ENCODE measurements at places on chromosomes 12 and 14. TPM values are rescaled to one million over a fixed set of nuclear protein-coding genes. Genes with fewer than 3 reads are reported as not detected.
A peak's percentile ranks its signal among the peaks of the same experiment; 100 is the strongest.

TEX52 gene
- not detected for total RNA-seq

GRCh38 chr12:3107071-3107583, 29.9 kb downstream of the TSPAN9 start:
- H3K27ac ChIP-seq: no peak overlapping the region
- H3K27me3 ChIP-seq: peaks cover 5% of the 10 kb centered on the region
- DNase-seq: no peak
- H3K4me3 ChIP-seq: no peak overlapping the region

DNA sequence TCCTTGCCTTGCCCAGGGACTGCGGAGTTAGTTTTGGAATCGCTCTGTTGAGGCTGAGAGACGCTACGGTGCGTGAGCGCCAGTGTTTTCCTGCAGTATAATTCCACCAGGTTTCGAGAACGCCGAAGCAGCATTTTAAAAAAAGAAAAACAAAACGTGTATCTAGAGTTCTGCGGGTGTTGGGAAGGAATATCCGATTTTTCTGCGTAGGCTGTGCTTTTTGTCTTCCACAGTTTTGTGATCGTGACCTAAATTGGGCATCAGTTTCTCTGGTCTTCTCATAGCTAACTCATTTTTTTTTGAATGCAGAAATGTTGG, 778 bp downstream of the DNM1L start:
- peaks cover 16% of the 10 kb centered on the region for H3K4me1 ChIP-seq
- no peak for DNase-seq
- peak overlapping the region; percentile 95 for H3K27ac ChIP-seq
- H3K4me3 ChIP-seq: peak overlapping the region; percentile 97
- H3K36me3 ChIP-seq: peaks cover 10% of the 10 kb centered on the region
- no peaks in the 10 kb centered on the region for H3K27me3 ChIP-seq

LRFN5 gene
- 0.46 TPM for total RNA-seq

GRCh38 chr14:51308866-51309265, 68.8 kb downstream of the TMX1 start:
- H3K27me3 ChIP-seq: no peaks in the 10 kb centered on the region
- H3K36me3 ChIP-seq: no peaks in the 10 kb centered on the region
- no peak overlapping the region for H3K4me3 ChIP-seq
- no peak overlapping the region for H3K27ac ChIP-seq
- peaks cover 3% of the 10 kb centered on the region for H3K4me1 ChIP-seq
- DNase-seq: no peak

DAO gene
- total RNA-seq: not detected

DNA sequence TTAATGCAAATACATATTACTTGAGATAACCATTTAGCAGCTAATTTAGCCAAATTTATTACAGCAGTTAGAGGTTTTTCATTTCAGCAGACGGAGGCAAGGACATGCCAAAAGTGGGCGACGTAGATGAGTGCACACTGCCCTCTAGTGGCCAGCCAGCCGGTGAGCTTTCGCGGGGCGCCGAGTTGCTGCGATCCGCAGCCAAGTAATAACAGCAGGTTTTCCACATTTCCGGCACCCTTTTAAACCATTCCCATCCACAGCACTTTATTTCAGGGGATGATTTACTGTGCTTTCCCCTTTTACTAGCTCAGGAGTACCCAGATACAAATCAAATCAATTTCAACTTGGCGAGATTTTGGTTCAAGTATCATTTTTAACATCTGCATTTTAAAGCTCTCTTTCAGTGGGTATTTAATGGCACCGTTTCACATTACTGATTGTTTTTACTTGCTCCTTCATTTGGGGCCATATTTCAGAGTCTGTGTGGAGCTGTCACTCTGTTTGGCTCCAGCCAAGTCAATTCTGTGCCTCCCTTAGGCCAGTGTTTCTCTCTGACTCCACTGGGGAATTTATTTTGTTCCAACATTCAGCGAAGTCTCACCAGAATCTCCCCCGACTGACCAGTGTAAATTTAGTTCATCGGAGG, 158.0 kb downstream of the EGLN3 start:
- DNase-seq: peak; percentile 75

GRCh38 chr14:72614365-72614764, 279.5 kb downstream of the DPF3 start:
- H3K36me3 ChIP-seq: no peaks in the 10 kb centered on the region
- H3K27me3 ChIP-seq: peaks cover 10% of the 10 kb centered on the region
- no peak overlapping the region for H3K4me3 ChIP-seq
- DNase-seq: peak; percentile 2
- H3K4me1 ChIP-seq: peaks cover 9% of the 10 kb centered on the region
- H3K27ac ChIP-seq: no peak overlapping the region

KCNH5 gene
- 3.1 TPM for total RNA-seq

DNA sequence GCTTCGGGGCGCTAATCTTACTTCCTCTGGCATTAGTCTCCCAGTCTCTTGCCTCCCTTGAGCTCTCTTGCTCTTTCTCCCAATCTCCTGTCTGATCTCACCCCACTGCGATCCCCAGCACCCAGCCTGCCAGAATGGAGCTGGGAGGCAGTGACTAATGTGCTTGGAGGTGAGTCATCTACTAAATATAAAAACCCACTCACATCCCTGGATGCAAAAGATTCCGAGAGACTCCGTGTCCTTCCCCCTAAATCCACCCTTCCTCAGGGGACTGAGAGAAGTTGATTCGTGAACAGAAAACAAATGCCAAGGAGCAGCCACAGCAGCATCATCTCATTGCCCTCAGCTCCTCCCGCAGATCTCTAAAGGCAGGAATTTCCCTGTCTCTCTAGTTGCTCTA, 45.7 kb upstream of the KCNA5 start:
- H3K27me3 ChIP-seq: peaks cover 74% of the 10 kb centered on the region
- H3K4me3 ChIP-seq: no peak overlapping the region
- no peak overlapping the region for H3K27ac ChIP-seq
- H3K36me3 ChIP-seq: no peaks in the 10 kb centered on the region
- DNase-seq: no peak
- no peaks in the 10 kb centered on the region for H3K4me1 ChIP-seq

GRCh38 chr14:46322730-46323403, 328.7 kb downstream of the RPL10L start:
- H3K4me1 ChIP-seq: peaks cover 8% of the 10 kb centered on the region
- H3K27ac ChIP-seq: no peak overlapping the region
- H3K27me3 ChIP-seq: no peaks in the 10 kb centered on the region

GRCh38 chr14:102131741-102132140, 8.0 kb upstream of the WDR20 start:
- H3K4me1 ChIP-seq: peaks cover 3% of the 10 kb centered on the region
- no peak overlapping the region for H3K4me3 ChIP-seq
- DNase-seq: no peak
- H3K36me3 ChIP-seq: peaks cover 4% of the 10 kb centered on the region
- no peak overlapping the region for H3K27ac ChIP-seq

DNA sequence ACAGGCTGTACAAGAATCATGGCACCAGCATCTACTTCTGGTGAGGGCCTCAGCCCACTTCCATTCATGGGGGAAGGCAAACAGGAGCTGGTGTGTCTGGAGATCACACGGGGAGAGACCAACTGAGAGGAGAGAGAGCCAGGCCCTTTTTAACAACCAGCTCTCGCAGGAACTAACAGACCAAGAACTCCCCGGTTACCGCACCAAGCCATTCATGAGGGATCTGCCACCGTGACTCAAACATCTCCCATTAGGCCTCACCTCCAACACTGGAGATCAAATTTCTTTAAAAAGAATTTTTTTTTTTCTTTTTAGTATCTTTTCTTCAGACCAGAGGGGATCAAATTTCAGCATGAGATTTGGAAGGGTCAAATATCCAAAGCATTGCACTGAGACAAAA, 16.7 kb upstream of the AQP2 start:
- peaks cover 6% of the 10 kb centered on the region for H3K27me3 ChIP-seq
- H3K4me1 ChIP-seq: peaks cover 20% of the 10 kb centered on the region
- H3K27ac ChIP-seq: peak overlapping the region; percentile 24
- H3K36me3 ChIP-seq: no peaks in the 10 kb centered on the region
- no peak for DNase-seq
- no peak overlapping the region for H3K4me3 ChIP-seq

- H3K4me1 ChIP-seq: no peaks in the 10 kb centered on the region
- no peak for DNase-seq
- no peaks in the 10 kb centered on the region for H3K36me3 ChIP-seq
- no peak overlapping the region for H3K27ac ChIP-seq
- no peak overlapping the region for H3K4me3 ChIP-seq
- no peaks in the 10 kb centered on the region for H3K27me3 ChIP-seq
Observed at GRCh38 chr14:90911121-90911520, 94.9 kb upstream of the TTC7B start.

CACNA2D4 gene
- total RNA-seq: 0.34 TPM

DNA sequence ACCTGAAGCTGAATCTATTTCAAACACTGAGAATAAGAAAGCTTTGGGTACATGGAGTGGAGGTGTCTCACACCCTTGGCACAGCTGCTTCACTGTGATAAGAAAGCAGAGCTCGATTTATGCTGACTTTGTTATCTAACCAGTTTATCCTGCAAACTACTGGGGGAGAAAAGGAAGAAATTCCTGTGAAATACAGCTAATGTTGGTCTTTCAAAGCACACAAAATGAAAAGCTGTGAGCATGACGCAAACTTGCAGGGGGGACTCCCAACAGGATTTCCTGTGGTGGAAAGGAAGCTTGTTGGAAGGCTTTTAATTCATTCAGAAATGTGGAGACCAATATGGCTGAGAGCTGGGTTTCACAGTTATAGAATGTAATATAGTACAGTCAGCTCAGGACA, 53.4 kb downstream of the SRGAP1 start:
- no peaks in the 10 kb centered on the region for H3K36me3 ChIP-seq
- peaks cover 17% of the 10 kb centered on the region for H3K4me1 ChIP-seq
- no peak for DNase-seq
- H3K27me3 ChIP-seq: no peaks in the 10 kb centered on the region

- no peaks in the 10 kb centered on the region for H3K4me1 ChIP-seq
- H3K27ac ChIP-seq: no peak overlapping the region
- H3K4me3 ChIP-seq: no peak overlapping the region
- DNase-seq: no peak
- peaks cover 2% of the 10 kb centered on the region for H3K27me3 ChIP-seq
Observed at GRCh38 chr14:72741826-72742117, 152.1 kb downstream of the DPF3 start.

DNA sequence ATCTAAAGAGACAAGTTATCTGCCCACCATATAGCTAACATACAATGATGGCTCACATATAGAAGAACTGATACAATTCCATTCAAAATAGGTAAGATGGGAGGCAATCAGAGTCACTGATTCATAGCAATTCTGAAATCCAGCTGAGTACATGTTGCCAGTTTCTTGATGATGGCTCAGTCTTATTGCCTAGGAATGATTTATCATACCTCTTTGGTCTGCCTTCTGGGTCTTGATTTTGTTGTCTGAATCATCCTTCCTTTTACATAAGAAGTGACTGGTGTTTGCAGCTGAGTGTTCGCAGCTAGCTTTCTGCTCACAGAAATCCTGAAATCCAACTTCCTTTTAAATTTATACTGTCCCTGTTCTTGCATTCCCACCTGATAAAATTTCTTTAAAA, 463.2 kb upstream of the MGAT4C start:
- H3K4me1 ChIP-seq: no peaks in the 10 kb centered on the region
- no peaks in the 10 kb centered on the region for H3K36me3 ChIP-seq

DNA sequence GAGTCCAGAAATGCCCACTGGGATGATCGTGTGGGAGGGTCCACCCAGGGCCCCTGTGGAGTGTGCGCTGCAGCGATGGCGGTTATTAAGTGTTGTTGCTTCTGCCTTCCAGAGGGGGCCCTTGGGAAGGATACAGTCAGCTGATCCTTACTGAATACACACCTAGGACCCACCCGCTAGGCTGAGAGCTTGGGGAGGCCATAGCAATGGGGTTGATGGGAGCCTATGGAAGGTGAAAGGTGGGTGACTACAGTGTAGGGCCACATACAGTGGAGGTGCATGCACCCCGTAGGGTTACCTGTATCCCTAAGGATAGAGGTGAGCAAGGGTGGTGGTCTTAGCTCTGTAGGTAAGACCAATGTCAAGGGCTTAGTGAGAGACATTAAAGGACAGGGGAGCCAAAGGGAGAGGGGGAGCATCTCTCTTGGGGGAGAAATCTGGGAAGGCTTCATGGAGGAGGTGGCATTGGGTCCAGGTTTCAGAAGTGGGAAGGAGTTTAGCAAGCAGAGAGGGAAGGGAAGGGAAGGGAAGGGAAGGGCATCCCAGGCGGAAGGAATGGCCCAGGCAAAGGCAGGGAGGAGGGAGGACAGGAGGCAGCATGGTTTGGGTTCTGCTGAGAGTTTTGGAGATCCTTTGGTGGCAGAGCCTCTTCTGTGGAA, 73.1 kb upstream of the RIN3 start:
- DNase-seq: no peak
- H3K4me1 ChIP-seq: no peaks in the 10 kb centered on the region
- peaks cover 4% of the 10 kb centered on the region for H3K27me3 ChIP-seq
- H3K4me3 ChIP-seq: no peak overlapping the region

DNA sequence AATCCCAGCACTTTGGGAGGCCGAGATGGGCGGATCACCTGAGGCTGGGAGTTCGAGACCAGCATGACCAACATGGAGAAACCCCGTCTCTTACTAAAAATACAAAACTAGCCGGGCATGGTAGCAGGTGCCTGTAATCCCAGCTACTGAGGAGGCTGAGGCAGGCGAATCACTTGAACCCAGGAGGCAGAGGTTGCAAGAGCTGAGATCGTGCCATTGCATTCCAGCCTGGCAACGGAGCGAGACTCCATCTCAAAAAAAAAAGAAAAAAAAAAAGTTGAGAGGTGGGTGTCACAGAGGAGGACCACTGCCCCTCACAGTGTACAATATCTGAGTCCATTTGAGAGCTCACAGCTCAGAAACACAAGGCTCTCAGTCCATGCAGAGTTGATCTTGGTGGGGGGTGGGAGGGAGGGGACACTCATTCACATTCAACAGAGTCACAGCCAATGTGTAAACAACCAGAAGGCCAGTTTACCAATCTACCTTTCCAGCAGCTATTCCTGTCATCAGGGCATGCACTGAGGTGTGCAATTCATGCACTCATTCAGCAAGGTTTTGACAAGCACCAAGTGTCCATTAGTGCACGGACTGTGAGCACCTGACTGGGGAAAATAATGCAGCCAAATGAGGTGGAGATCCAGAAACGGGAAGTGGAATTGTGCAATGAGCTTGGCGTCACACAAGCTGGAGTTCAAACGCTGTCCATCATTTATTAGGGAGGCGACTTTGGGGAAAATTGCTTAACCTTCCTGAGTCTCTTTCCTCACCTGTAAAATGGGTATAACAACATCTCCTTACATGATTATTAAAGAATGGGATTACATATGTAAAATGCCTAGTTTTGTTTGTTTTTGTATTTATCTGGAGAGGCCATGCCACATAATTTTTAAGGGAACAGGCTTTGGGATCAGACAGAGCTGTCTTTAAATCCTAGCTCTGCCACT, 4.4 kb upstream of the EIF5 start:
- no peaks in the 10 kb centered on the region for H3K27me3 ChIP-seq
- H3K36me3 ChIP-seq: no peaks in the 10 kb centered on the region
- peak overlapping the region; percentile 67 for H3K27ac ChIP-seq
- no peak overlapping the region for H3K4me3 ChIP-seq

Measured in progenitor cell of endocrine pancreas (in vitro differentiated cells).